DND-41 (cell line): ENCODE measurements at places on chromosomes 7 and 10.

- peaks cover 27% of the 10 kb centered on the region for H3K36me3 ChIP-seq
- no peak overlapping the region for H3K4me3 ChIP-seq
- no peak for DNase-seq
- H3K27me3 ChIP-seq: no peaks in the 10 kb centered on the region
- H3K4me1 ChIP-seq: no peaks in the 10 kb centered on the region
Measured at GRCh38 chr10:31383810-31384588, 65.0 kb downstream of the ZEB1 start.

- peaks cover 38% of the 10 kb centered on the region for H3K4me1 ChIP-seq
- H3K36me3 ChIP-seq: no peaks in the 10 kb centered on the region; the same call in 1 of the 2 replicates
- H3K27ac ChIP-seq: 0 out of 2 replicates have a peak overlapping the region, but pooled peaks have one; percentile 70
- DNase-seq: no peak
Measured at GRCh38 chr7:7988706-7989105, 20.1 kb downstream of the GLCCI1 start.

GRCh38 chr7:11474902-11475585, 357.0 kb downstream of the THSD7A start:
- no peaks in the 10 kb centered on the region for H3K36me3 ChIP-seq
- DNase-seq: no peak
- H3K27me3 ChIP-seq: no peaks in the 10 kb centered on the region
- no peak overlapping the region for H3K4me3 ChIP-seq
- no peaks in the 10 kb centered on the region for H3K4me1 ChIP-seq

DNA sequence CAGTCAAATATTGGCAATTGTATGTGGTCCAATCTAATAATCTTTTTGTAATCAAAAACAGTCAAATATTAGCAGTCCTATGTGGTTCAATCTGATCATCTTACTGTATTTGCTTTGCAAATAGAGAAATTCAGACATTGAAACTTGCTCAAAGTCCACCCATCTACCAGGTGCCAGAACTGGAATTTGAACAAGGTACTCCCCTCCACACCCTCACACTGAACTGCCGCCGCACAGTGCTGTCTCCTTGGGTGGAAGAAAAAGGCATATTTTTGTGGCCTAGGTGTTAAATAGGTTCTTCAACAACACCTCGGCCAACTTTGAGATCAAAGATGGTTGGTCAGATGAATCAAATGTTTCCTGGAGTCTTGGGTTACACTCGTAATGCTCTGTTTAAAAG, 544.2 kb upstream of the GALNT17 start:
- H3K36me3 ChIP-seq: no peaks in the 10 kb centered on the region
- no peak overlapping the region for H3K4me3 ChIP-seq
- no peak overlapping the region for H3K27ac ChIP-seq
- no peaks in the 10 kb centered on the region for H3K27me3 ChIP-seq
- no peak for DNase-seq

GRCh38 chr7:4880218-4880617, 3.3 kb downstream of the RADIL start:
- no peak overlapping the region for H3K4me3 ChIP-seq
- DNase-seq: no peak
- H3K27ac ChIP-seq: no peak overlapping the region
- no peaks in the 10 kb centered on the region for H3K4me1 ChIP-seq
- no peaks in the 10 kb centered on the region for H3K36me3 ChIP-seq

- no peak for DNase-seq
- H3K27me3 ChIP-seq: peaks cover 4% of the 10 kb centered on the region
- H3K4me1 ChIP-seq: no peaks in the 10 kb centered on the region
Measured at GRCh38 chr7:76278540-76278939, 23.9 kb upstream of the HSPB1 start.

DNA sequence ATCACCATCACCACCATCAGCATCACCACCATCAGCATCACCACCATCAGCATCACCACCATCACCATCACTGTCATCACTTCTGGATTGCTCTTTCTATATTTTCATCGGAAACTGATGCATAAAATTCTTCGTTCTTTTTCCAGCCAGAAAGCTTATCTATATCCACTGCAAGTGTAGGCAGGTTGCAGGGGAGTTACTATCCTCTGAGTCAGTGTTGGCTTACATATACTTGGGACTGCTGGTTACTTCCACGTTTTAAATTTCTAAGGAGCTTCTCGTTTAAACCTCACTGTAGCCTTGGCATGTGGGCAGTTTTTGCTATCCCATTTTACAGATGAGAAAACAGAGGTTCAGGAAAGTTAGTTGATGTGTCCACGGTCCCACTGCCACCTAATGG, 66.1 kb downstream of the FOXL3 start:
- H3K27ac ChIP-seq: no peak overlapping the region
- no peaks in the 10 kb centered on the region for H3K27me3 ChIP-seq
- peaks cover 19% of the 10 kb centered on the region for H3K4me1 ChIP-seq
- H3K36me3 ChIP-seq: no peaks in the 10 kb centered on the region

- peaks cover 5% of the 10 kb centered on the region for H3K27me3 ChIP-seq
- no peaks in the 10 kb centered on the region for H3K36me3 ChIP-seq
- no peaks in the 10 kb centered on the region for H3K4me1 ChIP-seq
- no peak for DNase-seq
- H3K27ac ChIP-seq: no peak overlapping the region
Measured at GRCh38 chr10:28678687-28679457, 1.6 kb downstream of the BAMBI start.

GRCh38 chr7:50335795-50336754, 31.6 kb downstream of the IKZF1 start:
- peak; percentile 92 for DNase-seq
- peak overlapping the region; percentile 49; the same call in 1 of the 2 replicates for H3K4me3 ChIP-seq
- H3K36me3 ChIP-seq: peaks cover 27% of the 10 kb centered on the region
- H3K27me3 ChIP-seq: no peaks in the 10 kb centered on the region

GRCh38 chr10:30554440-30554825, 75.1 kb downstream of the LYZL2 start:
- no peak for DNase-seq
- no peak overlapping the region for H3K27ac ChIP-seq
- H3K4me1 ChIP-seq: peaks cover 5% of the 10 kb centered on the region
- H3K27me3 ChIP-seq: no peaks in the 10 kb centered on the region

DNA sequence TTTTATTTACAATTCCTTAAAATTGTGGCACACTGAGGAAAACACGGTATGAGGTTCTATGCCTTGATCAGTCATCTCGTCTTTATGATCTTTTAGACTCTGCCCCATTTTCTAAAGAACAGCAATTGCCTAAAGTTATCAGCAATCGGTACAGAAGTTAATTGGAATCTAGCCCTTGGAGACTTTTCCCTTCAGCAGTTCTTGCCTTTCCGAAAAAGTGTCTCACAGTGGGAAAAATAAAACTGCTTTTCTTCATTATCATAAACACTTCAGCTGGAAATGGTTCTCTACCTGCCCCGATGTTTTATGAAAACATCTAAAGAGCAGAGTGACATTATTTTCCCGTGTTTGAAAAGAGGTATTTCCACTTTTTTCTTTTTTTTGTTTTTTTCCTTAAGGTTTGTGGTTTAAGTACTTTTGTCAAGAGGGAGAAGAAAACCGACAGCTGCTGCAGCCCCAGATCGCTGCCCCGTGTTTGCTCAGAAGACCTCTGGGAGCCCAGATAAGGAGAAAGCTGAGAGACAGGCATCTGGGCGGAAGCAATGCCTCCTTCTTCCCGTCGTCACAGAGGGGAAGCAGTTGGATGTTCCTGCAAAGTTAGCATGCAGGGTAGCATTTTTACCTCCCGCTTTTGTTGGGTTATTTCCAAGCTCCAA, 149.7 kb downstream of the FRMD4A start:
- no peak overlapping the region for H3K4me3 ChIP-seq
- peaks cover 30% of the 10 kb centered on the region for H3K27me3 ChIP-seq
- H3K4me1 ChIP-seq: peaks cover 17% of the 10 kb centered on the region

- H3K4me3 ChIP-seq: no peak overlapping the region
- H3K27ac ChIP-seq: no peak overlapping the region
- no peaks in the 10 kb centered on the region for H3K27me3 ChIP-seq
- no peaks in the 10 kb centered on the region for H3K36me3 ChIP-seq
Measured at GRCh38 chr7:47266131-47266706, 315.7 kb downstream of the TNS3 start.

DNA sequence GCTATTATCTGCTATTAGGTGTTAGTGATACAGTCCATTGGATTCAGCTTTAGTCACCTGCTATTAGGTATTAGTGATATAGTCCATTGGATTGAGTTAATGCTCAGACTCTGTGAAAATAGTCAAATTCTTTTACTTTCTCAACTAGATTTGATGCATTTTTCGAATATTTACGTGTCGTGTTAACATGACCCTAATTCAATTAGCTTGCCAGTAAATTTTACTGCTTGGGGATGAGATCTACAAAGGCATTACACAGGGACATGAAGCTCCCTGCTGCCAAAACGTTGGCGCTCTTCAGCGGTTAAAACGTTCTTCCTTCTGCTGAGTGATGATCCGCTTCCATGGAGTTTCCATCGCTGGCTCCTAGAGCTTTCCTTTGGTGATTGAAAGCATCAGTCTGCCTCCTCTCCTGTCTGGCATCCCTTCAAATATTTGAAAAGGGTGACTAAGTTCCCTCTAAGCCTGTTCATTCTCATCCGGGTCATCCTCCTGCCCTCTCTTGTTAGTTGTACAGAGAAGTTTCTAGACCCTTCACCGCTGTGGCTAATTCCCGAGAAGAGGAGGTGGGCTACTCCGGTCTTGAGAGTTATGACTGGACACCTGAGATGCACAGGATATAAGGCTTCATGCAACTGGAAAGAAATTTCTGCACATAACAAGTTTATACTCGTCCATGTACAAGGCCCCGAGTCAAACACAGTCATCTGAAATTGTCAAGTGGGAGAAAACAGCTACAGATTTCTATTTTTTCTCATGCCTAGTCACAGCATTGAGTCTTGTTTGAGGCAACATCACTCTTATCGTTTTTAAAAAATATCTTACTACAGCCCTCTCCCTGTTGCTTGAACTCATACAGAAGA, 254.0 kb downstream of the KLF6 start:
- no peaks in the 10 kb centered on the region for H3K36me3 ChIP-seq
- DNase-seq: no peak
- no peaks in the 10 kb centered on the region for H3K4me1 ChIP-seq
- H3K27ac ChIP-seq: no peak overlapping the region

DNA sequence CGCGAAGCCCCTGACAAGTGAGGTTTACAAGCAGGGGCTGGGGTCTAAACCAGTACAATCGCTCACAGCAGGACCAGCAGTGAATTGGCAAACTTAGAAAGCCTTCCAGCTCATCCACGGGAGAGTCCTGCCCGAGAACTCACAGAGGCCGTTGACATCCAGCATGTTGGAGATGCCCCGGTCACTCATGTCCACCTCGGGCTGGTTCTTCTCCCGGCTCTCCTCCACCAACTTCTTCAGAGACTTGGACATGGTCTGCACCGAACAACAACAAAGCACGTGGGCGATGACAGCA, 447 bp downstream of the RSU1 start:
- H3K4me1 ChIP-seq: peaks cover 37% of the 10 kb centered on the region
- DNase-seq: no peak
- peak overlapping the region; percentile 28; the same call in 1 of the 2 replicates for H3K4me3 ChIP-seq
- no peaks in the 10 kb centered on the region for H3K36me3 ChIP-seq
- no peaks in the 10 kb centered on the region for H3K27me3 ChIP-seq
- H3K27ac ChIP-seq: peak overlapping the region; percentile 70

DNA sequence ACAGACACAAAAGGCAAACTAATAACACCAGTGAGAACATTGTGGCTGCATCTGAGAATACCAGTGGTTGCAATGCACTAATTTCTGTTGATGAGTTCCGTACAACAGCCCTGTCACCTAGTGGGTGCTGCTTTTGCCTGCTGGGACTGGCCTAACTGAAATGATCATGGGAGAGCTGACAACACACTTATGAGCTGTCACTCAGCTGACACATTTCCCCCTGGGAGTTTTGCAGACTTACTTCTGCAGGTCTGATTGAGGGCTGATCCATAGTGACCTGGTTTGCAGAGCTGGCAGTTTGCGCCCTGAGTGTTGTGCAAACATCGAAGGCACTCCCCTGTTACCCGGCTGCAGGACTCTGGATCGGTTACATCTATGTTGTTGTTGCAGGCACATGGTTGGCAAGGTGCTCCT, 60.6 kb upstream of the LAMB1 start:
- H3K36me3 ChIP-seq: no peaks in the 10 kb centered on the region
- H3K27ac ChIP-seq: no peak overlapping the region
- no peak overlapping the region for H3K4me3 ChIP-seq
- peaks cover 7% of the 10 kb centered on the region for H3K27me3 ChIP-seq

GRCh38 chr7:43124388-43124787, 11.9 kb downstream of the HECW1 start:
- H3K27ac ChIP-seq: no peak overlapping the region
- H3K27me3 ChIP-seq: peaks cover 15% of the 10 kb centered on the region
- no peak overlapping the region for H3K4me3 ChIP-seq
- H3K4me1 ChIP-seq: no peaks in the 10 kb centered on the region
- DNase-seq: no peak
- no peaks in the 10 kb centered on the region for H3K36me3 ChIP-seq

GRCh38 chr10:69692267-69692666, 62.2 kb downstream of the FAM241B start:
- H3K4me1 ChIP-seq: no peaks in the 10 kb centered on the region
- no peak overlapping the region for H3K27ac ChIP-seq
- no peaks in the 10 kb centered on the region for H3K36me3 ChIP-seq

DNA sequence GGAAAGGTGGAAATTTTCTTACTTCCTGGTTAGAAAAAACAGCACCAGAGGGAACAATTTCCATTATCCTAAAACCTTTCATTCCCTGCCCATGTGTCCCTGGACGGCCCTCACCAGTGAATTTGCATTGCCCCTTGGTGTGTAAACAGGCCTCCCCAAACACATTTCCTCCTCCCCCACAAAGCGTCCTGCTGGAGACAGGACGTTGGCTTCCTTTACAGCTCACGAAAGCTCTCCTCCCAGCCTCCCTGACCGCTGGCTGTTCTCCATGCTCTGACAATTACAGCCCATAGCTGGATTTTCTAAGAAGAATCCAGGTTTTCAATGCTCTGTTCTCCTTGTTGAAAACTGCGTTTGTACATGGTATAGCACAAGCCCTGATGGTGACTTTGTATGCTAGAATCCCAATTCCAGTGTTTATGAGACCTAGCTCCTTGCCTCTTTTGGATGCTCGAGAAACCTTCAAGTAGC, 724.2 kb upstream of the CELF2 start:
- H3K36me3 ChIP-seq: no peaks in the 10 kb centered on the region
- no peak for DNase-seq

DNA sequence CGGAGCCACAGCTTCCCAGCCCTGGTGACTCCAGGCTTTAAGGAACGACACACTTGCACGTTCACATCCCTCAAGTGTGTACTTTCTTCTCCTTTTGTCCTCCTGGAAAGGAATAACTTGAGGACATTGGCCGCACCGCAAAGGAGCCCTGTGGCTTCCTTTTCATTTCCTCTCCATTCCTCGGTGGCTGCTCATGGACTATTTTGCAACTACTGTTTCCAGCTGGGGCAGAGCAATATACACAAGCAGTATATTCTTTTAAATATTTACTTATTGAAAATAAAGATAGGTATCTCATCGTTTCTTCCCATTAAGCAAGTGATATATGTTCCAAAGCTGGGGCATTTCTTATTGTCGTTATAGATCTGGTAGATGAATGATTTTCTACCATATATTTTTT, 97.2 kb upstream of the LYZL1 start:
- peaks cover 7% of the 10 kb centered on the region for H3K27me3 ChIP-seq
- no peaks in the 10 kb centered on the region for H3K4me1 ChIP-seq
- no peaks in the 10 kb centered on the region for H3K36me3 ChIP-seq
- H3K27ac ChIP-seq: no peak overlapping the region
- H3K4me3 ChIP-seq: no peak overlapping the region

- no peaks in the 10 kb centered on the region for H3K36me3 ChIP-seq
- no peak overlapping the region for H3K27ac ChIP-seq
- H3K4me3 ChIP-seq: no peak overlapping the region
- DNase-seq: no peak
- H3K27me3 ChIP-seq: peaks cover 8% of the 10 kb centered on the region
- no peaks in the 10 kb centered on the region for H3K4me1 ChIP-seq
Measured at GRCh38 chr10:22765660-22766547, 51.5 kb upstream of the PIP4K2A start.

- H3K27me3 ChIP-seq: no peaks in the 10 kb centered on the region
- peaks cover 8% of the 10 kb centered on the region for H3K36me3 ChIP-seq
- DNase-seq: no peak
- no peaks in the 10 kb centered on the region for H3K4me1 ChIP-seq
Measured at GRCh38 chr10:79260811-79261740, 86.2 kb upstream of the PPIF start.
